ENCODE measurements at places on chromosomes 1 and 21.

- no peak for DNase-seq
Measured at GRCh38 chr1:181044449-181044966, 10.7 kb downstream of the MR1 start.

DNA sequence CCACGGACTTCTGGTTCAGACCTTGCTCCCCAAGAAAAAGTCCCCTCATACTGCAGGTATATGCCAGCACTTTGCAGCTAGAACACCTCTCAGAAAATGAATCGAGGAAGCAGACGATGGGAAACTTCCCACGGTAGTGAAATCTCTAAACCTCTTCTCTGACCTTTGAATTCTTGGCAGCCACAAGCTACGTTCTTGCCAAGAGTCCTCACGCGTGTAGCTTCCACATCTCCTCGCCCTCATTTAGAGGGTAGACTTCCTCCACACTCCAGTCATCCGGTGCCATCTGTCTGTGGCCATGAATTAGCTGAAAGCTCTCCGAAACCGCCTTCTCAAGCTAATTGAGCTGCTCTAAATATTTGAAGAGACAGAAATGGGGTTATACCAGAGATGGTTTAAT, 127.8 kb downstream of the RGS7 start:
- no peak for DNase-seq

DNA sequence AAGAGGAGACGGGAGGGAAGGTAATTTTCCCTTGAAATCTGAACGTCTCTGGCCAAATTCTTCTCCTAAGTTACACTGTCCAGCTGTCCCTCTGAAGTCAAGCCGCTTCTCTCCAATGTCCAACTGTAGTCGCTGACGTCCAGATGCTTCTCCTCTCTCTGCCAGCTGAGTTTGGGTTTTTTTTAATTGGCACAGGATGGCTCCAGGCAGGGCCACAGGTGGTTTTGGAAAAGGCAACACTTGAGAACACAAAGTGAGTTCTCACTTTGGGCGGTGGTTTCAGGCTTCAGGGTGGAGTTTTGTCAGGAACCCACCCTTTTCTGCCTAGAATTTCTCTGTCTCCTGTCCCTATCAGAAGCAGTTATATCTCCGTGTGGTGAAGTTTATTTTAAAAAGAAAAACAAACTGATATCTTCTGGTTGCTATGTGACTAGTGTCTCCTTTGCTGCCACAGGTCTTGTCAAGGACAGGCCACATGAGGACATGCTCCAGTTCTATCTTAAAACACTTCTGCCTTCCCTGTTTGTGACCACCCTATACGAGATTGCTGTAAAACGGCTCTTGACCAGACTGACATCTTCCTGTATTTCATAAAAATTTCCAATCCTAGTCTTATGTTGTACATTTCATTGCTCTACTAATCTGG, 472.3 kb upstream of the ADGRL4 start:
- no peak for DNase-seq

GRCh38 chr1:38246955-38247952, 200.7 kb upstream of the POU3F1 start:
- DNase-seq = no peak

GRCh38 chr1:178933709-178934490, 63.0 kb upstream of the ANGPTL1 start:
- DNase-seq = no peak

- DNase-seq = no peak
Measured at GRCh38 chr1:116320874-116321273, 52.2 kb upstream of the ATP1A1 start.

GRCh38 chr1:35043498-35043897, 11.8 kb upstream of the ZMYM6 start:
- no peak for DNase-seq

DNA sequence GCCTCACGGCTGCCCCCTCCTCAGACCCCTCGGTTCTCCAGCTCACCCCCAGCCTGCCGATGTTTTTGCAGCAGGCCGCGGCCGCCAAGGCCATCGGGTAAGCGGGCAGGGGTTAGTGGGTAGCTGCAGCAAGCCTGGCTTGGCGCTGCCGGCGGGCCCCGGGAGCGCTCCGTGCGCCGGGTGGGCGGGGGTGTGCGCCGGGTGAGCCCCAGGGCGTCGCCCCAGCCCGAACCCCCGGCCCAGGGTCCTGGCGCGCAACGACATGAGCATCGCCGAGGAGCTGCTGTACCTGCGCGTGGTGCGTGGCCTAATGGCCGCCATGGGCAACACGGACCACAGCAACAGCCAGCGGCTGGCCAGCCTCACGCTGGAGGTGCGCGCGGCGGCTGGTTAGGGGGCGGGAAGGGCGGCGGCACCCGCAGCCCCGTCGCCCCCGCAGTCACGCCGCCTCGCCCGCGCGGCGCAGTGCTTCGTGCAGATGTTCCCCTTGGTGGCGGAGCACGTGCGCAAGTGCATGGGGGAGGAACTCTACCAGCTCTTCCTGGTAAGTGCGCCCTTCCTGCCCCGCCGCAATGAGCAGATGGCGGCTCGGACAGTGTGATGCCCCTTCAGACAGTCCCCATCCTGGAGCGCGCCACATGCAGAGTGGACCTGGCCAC, 6.5 kb downstream of the RNU5D-1 start:
- no peak for DNase-seq

DNA sequence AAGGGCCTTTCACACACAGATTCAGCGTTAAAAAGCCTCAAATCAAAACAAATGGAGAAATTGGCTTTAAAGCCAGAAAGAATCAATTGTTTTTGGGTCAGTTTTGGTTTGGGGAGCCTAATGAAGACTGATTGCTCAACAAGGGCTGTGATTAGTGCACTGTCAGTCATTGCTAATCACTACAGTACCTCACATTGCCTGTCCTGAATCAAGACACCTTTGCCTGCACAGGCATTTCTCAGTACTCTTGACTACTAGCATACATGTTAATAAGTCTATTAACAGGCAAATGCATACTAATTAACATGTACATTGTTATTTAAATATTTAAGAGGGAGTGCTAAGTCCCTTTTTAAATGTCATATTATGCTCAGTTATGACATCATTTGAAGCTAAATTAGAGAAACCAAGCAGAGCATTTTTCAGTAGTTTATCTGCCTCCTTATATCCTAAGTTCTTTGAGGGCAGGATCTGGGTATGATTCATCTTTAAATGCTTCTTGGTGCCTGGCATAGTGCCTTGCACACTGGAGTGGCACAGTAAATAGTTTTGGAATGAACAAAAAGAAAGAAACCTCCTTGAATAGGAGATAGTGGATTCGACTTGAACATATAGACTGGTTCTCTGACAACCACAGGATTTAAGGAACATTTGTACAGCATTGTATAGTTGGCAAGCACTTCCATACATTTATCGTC, 25.8 kb upstream of the CCN1 start:
- DNase-seq = no peak

GRCh38 chr1:64396817-64397216, 73.1 kb upstream of the CACHD1 start:
- DNase-seq = no peak

- no peak for DNase-seq
Measured at GRCh38 chr21:21051109-21052055, 53.2 kb downstream of the NCAM2 start.

DNA sequence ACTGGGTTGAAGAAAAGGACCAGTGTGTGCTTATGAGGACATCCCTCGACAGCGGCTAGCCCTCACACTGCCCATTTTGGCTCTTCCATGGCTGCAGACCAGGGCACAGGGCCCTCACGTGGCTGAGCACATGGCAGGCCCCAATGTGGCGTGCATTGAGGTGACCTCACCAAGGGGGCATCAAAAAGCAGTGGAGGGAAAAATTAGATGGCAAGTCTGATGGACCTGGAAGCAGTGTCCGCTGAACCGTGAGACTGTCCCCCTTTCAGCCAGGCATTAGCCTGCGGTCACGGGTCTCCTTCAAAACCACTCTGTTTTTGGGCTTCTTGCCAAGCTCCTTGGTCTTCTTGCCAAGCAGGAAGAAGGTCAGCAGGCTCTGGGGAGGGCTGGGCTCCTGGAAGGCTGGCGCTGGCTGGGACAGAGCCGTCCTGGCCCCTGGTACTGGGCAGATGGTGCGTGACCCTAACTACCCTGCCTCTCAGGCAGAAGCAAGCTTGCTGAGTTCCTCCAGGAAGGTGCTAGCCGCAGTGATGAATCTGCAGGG, 30.8 kb downstream of the TRIM67 start:
- no peak for DNase-seq

DNA sequence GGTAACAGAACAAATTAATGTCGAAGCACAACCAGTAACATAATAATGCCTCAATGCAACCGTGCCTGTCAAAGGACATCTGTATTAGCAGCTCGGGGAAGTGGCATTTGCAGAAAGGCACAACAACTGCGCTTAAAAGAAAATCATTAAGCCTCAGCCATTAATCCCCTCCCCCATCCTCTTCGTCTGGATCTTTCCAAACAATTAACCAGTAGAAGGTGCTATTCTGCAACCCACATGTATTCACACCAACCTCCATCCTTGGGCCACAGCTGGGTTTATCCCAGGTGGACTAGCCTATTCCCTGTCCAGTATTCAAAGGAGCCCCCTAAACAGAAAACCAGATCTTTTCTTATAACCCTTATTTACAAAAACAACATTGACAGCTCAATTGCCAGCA, 2.6 kb downstream of the RERE start:
- no peak for DNase-seq

- no peak for DNase-seq
Measured at GRCh38 chr1:23798662-23799142, 1.9 kb downstream of the GALE start.

DNA sequence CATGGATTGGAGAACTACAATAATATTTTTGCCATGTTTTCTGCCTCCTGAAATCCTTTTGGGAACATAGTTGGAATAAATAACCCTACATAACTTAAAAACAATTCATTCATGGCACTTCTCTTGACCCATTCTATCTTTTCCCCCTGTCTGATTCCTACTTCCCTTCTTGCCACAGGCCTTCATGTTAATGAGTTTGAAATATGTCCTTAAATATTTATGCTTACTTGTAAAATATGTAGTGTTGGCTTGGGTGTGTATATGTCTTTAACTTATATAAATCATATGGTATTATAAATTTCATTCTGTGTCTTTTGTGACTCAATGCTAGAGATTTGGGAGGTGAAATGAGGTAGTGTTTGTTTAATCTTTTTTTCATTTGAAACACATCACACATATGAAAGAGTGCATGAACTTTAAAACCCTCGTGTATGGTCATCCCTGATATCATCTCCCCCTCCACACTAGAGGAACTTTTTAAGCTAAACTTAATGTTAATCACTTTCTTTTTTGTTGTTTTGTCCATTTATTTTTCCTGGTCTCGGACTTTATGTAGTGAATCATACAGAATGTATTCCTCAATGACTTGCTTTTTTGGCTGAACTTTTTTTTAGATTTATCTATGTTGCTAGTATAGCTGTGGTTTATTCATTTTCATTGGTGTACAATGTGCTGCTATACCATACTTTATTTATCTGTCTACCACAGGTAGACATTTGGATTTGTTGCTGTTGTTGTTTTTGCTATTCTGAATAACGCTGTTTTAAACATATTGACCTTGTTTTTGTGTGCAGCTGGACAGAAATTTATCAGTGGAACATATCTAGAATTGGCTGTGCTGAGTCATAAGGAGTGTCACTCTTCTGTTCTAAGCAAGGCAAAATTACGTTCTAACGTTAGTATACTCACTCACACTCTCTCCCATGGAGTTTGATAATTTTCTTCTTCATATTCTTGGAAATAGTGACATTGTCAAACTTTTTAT, 441.6 kb downstream of the PLPP3 start:
- DNase-seq = no peak

- no peak for DNase-seq
Measured at GRCh38 chr1:41627491-41628280, 143.2 kb upstream of the EDN2 start.

DNA sequence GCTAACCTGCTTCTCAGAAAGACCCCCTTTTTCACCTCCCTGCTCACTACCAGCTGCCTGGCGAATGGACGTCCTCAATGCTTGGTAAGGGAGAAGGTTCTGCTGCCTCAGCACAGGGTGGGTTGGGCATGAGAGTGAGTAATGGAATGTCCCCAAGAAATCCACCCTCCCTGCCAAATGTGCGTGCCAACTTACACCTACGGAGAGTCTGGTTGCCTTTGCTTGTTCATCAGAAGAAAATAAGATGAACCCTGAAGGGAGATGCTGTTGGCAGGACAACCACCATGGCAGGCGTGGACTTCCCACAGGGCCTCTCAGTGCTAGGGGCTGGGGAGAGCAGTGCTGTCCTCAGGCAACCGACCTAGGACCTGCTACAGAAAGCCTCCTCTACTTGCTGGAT, 106.0 kb downstream of the XCL2 start:
- no peak for DNase-seq

GRCh38 chr1:21886486-21887215, 50.5 kb downstream of the HSPG2 start:
- DNase-seq = no peak

DNA sequence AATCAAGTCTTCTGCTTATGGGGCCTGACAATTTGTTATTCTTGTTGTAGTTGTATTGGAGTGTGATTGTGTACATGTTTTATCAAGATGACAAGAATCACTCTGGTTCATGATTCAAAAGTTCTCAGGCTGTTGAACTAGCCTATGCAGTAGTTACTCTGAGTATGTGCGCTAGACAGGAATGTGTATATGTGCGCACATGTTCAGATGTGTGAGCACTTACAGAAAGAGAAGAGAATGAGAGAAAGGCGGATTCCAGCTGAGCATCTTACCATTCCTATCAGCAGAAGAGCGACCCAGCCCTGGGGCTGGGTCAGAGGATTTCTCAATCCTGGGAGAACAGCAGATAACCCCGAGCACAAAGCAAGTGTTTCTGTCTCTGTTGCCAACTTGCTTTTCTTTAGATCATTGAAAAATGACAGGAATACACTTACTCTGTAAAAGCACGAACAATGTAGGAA, 110.8 kb upstream of the HOOK1 start:
- DNase-seq = no peak

GRCh38 chr1:26697978-26698849, 2.4 kb downstream of the ARID1A start:
- peak; percentile 62 for DNase-seq

DNA sequence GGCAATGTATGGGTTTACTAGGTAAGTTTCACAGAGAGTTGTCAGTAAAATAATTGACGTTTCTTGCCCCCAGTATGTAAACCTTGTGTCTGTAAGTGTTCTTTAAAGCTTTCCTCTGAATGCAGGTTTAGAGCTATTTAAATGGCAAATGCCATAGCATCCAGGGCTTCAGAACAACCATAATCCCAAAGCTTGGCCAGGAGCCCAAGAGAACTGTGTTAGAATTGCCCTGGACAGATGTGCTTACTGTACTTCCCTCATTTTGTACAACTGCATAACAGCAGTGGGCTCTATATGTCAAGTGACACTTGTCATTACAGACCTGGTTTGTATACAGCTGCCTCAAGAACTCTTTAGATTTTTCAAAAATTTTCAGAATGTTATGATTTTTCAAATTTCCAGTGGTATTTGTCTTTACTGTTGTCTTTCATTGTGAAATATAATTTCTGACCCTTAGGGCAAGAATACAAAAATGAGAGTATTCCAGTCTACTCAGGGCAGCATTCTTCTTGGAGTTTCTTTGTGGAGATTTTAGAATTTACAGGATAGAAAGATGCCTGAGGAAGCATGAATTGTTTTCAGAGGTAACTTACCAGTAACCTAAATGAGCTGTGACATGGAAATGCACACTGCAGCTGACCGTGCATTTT, 136.9 kb upstream of the L1TD1 start:
- DNase-seq = no peak
